ENCODE measurements at places on chromosomes 5 and 9.

DNA sequence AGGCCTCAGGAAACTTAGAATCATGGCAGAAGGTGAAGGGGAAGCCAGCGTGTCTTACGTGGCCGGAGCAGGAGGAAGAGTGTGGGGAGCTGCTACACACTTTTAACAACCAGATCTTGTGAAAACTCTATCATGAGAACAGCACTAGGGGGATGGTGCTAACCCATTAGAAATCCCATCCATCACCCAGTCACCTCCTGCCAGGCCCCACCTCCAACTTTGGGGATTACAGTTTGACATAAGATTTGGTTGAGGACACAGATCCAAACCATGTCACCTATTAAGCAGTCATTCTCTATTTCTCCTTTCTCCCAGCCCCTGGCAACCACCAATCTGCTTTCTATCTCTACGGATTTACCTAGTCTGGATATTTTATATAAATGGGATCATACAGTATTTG lies 26.9 kb downstream of the PBX3 start:
- DNase-seq: no peak

DNA sequence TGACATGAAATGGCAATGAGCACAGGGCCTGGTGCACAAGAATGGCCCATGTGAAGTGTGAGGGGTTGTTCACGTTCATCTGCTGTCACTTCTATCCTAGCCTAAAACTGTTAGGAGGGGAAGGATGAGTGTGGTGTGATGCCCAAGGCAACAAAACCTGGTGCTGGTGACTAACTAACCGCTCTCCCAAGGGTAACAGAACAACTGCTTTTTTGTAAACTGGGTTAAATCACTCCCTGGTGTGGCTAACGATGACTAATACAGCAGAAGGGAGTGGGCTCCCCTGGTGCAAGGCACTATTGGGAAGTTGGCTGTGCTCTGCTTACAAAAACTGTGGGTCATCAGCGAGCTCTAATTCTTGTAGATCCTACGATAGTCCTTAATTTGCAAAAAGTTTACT lies 103.2 kb upstream of the VCAN start:
- no peak for DNase-seq

DNA sequence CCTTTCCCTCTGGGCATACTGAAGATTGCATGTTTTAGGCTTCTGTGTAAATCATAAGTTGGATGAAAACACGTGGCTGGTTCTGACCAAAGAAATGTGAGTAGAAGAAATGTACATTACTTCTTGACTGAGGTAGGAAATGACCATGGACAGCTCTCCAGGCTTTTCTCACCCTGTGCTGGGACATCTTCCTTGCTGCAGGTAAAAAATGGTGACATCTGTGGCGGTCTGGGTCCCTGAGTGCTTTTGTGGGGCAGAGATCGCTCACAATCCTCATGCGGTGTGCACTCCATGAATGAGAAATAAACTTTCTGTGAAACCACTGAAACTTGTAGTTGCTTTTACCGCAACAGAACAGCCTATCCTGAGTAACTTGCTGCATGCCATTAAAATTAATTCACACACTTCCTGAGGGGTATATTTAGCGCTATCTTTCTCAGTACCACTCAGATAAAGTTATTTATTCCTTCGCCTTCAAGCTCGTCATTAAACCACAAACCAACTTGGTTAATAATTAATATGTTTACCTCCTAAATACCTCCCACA lies 730.4 kb downstream of the EFNA5 start:
- no peak for DNase-seq

DNA sequence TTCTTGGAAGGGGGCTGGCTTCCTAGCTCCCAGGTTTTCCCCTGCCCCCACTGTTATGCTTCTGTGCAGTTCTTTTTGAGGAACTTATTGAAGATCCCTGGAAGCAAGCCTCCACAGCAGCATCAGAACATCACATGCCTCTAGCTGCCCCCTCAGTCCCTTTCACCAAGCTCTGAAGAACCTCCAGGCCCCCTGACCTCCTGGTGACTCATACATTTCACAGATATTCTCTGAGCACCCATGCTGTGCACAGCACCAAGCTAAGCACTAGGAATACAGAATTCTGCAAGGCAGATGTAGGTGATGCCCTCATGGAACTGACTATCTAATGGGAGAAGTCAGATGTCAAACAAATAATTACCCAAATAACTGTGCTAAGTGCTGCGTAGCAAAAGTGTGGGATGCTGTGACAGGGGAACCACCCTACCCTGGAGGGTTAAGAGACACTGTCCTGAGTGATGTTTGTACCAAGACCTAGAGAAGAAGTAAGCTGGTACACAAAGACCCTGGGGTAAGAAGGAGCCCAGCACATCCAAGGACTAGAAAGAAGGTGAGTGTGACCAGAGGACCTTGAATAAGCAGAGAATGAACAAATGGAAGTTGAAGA lies 213.7 kb upstream of the NR4A3 start:
- DNase-seq: no peak

DNA sequence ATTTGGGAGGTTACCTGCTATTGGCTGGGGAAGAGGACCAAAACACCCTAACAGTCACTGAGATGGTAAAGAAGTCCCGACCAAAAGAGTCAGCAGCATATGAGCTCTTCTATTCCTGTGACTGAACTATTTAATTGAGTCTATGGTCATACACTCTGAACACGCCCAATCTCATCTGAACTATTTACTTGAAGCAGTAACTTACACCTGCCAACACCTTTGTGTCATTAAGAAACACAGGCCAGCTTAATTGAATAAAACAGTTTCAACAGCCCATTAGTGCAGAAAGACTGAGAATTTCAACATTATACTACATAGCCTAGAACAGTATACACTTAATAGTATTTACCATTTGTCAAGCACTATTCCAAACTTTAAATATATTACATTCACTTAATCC lies 47.8 kb downstream of the NR6A1 start:
- DNase-seq: no peak

- DNase-seq: no peak
Measured at GRCh38 chr9:91840469-91840868, 109.6 kb downstream of the ROR2 start.

GRCh38 chr5:181188700-181189362 lies 16.2 kb downstream of the TRIM7 start:
- peak; percentile 78 for DNase-seq

- DNase-seq: no peak
Measured at GRCh38 chr5:150120617-150121447, 34.5 kb upstream of the CSF1R start.

DNA sequence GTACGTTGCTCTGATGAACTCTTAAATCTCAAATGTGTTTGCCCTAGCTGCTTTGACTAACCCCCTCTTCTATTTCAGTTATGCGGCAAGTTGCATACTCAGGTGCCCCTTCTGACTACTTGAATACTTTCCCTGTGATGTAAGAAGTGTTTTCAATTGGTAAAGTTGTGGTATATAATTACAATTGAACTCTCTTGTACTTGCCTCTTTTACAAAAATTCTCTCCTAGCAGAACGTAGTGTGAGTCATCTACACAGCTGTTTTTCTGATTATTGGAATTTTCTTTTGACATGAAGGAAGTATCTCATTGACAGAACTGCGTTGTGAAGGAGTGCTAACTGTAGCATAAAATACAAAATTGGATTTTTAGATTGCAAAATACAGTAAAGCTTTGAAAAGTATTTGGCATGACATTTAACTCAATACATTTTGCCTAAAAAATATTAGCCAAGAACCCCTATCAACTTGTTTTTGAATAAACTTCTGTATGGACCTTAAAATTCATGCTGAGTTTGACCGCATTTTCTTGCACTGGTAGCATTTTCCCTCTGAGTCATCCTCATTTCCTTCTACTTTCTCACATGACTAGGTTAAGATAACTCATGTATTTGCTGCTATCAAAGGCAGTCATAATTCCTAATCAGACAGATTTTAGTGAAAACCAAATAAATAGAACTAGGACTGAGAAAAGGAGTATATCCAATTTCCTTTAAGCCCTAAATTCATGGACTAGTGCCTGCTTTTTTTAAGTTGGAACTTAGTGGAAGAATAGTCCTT lies 6.3 kb downstream of the CRHBP start:
- DNase-seq: no peak

- DNase-seq: no peak
Measured at GRCh38 chr9:35981699-35982098, 23.7 kb upstream of the OR2S2 start.

DNA sequence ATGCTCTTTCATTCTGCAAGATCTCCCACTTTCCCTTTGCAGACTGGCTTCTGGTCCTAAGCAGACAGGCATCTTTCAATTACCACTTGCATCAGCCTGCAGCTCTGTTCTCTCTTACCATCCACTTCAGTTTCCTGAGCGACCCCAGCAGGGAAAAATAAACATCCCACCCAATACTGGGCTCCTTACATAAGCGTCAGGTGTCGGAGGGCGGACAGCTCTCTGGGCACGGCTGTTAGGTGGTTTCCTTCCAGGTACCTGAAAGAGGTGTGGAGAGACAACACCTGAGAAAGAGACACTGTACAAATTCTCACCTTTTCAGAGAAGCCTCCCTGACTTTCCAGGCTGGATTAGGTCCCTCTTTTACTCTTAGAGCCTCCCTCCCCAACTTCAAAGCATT lies 145.1 kb upstream of the PANK3 start:
- no peak for DNase-seq

DNA sequence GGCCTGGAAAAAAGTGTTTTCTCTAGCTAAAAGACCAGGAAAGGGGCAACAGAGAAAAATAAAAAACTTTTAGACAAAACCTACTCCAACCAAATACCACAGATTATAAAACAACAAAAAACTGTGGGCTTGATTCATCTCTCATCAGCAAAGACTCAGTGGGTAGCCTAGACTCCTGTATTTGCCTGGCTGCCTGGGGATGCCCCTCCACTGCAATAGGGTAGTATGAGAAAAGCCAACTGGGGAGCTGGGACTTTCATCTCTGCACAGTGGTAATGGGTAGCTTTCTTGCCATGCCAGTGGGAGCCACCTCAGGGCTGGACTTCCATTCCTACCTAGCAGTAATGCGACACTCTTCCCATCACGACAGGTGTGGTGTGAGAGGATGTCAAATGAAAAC lies 7.5 kb downstream of the ZNF484 start:
- no peak for DNase-seq

Data from activated CD4-positive, alpha-beta T cell treated with anti-CD3 and anti-CD28 coated beads, Interleukin-2, amount 10 ng/mL, durations not matched to agents 7 days and 5 days (primary cell).